ENCODE measurements at places on chromosomes 6 and 20.

DNA sequence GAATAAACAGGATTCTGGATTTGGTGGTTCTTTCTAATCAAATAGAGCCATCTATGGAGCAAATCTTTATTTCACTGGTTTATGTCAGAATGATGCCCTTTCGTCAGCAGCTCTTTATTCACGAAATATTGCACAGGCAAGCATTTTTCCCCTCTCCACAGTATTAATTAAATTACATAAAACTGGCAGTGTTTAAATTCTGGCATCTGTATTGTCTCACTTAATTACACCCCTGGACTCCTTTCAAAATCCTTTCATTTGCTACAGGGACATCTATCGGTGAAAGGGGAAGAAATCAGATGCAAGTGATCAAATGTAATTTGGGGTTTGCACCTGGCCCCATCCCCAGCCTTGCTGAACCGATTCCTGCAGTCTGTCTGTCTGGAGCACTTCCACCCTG lies 801.9 kb downstream of the QKI start:
- DNase-seq, result no peak

- no peak for DNase-seq
Measured at GRCh38 chr6:63352544-63353285, 32.9 kb upstream of the LGSN start.

GRCh38 chr20:19967445-19967844 lies 49.7 kb upstream of the NAA20 start:
- no peak for DNase-seq

DNA sequence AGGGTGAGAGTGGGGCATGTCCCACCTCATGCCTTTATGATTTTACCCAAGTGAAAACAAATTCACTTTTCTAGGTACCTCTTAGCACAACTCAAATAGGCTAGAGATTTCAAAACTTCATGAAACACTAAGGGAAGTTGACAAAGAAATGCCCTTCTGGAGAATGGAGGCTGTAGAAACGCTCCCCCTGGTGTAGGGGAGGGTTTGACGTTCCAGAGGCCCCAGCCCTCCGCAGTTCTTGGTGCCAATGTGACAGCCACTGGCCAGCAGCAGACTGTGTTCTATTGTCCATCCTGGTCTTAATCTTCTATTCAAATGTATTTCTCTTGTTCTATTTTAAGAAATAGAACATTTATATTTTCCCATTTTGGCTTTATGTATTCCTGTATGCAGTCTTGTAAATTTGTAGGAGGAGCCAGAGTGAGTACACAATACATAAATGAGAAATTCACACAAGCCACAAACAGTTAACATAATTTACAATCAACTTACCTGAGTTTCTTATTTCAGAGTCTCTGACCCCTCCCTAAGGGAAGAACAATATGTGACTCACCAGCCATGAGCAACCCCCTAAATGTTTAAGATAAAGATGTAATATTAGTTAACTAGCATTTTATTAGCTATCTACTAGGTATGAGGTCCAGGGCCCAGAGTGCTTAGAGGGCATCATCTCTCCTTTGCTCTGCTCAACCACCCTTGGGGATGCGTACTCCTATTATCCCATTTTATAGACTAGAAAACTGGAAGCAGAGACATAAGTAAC lies 8.8 kb upstream of the MUC21 start:
- DNase-seq, result no peak

DNA sequence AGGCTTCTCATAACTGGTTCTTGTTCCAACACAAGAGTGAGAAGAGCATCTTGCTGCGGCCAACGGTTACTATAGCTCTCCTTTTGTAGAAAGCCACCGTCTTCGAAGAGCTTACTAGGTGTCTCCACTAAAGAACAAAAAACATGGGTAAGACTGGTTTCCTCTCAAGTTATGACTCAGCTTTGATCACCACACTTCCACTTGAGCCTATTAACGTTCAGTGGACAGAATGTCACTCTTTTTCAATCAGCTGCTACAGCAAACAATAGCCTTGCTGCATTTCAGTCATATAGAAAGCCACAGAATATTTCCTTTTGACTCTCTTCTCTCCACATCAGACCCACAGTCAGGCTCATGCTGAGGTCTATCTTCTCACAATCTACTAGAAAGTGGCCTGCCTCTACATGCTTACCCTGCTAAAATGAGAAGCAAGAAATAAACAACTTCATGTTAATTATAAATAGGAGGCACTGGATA lies 243.5 kb upstream of the PREP start:
- DNase-seq, result no peak

DNA sequence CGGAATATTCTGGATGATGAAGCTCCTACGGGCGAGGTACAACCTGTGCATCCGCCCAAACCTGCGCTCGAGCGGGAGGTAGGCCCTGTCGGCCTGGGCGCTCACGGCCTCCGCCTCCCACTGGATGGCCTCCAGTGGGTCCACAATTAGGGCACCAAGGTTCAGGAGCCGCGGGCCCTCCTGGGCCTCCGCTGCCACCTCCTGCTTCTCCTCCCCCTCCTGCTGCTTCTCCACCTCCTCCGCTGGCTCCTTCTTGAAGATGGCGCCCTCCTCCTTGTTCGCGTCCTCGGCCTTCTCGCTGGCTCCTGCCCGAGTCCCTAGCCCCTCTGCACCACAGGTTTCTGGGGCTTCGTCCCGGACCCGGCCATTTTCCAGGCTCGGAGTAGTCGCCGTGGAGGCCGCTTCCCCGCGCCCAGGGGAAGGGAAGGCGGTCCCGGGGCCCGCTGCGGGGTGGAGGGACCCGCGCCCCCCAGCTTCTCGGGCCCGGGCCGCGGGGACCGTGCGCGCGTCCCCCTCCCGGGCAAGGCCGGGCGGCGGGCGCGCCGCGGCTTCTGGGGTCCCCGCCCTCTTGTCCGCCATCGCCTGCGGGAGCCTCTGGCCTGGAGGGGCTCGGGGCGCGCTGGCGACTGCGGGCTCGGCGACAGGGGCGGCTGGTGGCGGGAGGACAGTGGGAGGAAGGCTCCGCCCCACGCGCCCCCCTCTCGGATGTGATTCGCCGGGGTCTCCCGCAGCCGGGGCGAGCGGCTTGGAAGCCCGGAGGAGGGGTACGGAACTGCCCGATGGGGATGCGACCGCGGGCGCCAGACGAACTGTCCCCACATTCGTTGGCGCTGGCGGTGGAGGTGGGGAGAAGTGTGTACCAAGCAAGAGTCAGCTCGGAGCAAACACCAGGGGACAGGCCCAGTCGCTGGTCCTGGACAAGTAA lies 17.6 kb downstream of the PLAGL2 start:
- DNase-seq, result peak; percentile 78

- no peak for DNase-seq
Measured at GRCh38 chr20:64196847-64197306, 32.6 kb downstream of the MYT1 start.

- no peak for DNase-seq
Measured at GRCh38 chr6:109118871-109119354, 23.6 kb downstream of the CEP57L1 start.

DNA sequence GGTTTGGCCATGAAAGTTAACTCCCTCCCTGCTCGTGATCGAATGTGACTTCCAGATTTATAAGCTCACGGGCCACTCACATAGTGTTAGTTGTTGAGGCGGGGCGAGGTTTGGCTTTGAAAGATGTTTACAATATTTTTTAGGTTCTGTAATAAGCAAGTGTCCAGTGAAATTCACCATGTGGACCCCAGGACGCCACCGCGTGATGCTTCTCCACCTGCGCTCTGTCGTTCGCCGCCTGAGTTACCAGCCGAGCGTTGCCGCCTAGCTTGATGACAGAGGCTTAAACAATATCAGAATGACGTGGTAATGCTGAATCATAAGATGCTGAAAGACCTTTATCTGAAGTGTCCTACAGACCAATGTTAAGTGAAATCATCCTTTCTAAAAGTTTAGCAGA lies 241.0 kb downstream of the MYLK4 start:
- DNase-seq, result no peak

Measured in right forelimb (tissue), 1 donor.